ENCODE measurements at places on chromosomes 13 and 19. TPM values are rescaled to one million over a fixed set of nuclear protein-coding genes. Genes with fewer than 3 reads are reported as not detected.

Gene WDR87
- total RNA-seq = not detected

Gene IGFL1
- not detected for total RNA-seq

DNA sequence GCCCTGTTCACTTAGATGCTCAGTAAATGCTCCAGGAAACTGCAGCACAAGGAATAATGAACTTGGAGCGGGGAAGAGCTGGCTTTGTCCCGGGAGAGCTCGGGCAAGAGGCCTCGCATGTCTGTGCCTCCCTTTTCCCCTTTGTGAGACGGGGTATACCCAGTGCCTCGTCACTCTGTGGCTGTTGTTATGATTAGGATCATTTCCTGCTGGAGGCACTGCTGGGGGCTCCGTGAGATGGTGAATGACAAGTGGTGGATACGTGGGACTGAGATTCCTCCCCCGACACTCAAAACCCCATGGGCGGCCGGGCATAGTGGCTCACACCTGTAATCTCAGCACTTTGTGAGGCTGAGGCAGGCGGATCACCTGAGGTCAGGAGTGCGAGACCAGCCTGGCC is 1.1 kb upstream of the PLVAP start:
- peak; percentile 28 for DNase-seq

Gene SPTBN4
- 0.05 TPM for total RNA-seq

DNA sequence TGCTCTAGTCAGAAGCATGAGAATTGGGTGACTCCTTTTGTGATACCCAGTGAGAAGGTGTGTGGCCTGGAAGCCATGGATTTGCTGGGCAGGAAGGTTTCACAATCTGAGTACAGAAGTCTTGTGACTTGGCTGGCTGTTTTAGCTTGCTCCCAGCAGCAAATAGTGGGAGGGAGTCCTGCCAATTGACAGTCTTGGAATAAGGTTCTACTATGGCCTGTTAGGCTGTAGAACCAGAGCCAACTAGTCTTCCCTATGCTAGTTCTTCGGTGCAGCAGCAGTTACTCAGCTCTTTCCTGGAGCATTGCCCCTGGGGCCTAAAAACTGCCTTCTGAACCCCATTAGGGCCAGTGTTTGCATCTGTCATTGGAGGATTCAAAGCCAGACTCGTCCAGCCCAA is 1935.4 kb upstream of the PCDH20 start:
- DNase-seq = no peak

- no peak for DNase-seq
Observed at GRCh38 chr13:107808389-107808788, 406.9 kb downstream of the LIG4 start.

DNA sequence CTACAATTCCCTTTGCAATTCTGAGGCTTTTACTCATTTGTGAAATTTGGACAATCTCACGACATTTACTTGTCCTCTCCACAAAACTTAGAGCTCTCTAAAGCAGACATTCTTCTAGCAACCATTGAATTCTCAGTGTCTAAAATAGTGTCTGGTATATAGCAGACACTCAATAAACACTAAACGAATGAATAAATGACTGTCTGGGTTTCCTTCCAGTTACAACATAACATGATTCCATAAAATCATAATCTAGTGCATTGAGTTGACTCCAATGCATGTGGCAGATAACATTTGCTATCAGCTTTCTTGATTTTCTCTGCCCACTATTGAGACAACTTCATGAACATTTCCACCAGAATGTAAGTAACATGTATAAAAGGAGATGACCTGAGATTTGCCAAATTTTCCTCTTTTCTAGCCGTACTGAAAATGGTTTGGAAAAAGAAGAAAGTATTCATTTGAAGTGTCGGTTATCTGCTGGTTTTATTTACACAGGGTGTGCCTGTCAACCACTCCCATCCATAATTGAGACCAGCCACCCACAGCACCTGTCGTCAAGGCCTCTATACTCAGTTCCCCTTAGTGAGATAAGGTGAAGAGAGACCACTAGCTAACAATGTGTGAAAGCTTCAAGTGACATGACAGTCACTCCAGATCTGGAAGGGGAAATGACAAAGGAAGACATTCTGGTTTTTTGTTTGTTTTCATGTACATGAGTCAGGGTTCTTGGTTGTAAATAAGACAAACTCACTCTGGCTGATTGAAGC is 4.8 kb upstream of the SERP2 start:
- DNase-seq = no peak

DNA sequence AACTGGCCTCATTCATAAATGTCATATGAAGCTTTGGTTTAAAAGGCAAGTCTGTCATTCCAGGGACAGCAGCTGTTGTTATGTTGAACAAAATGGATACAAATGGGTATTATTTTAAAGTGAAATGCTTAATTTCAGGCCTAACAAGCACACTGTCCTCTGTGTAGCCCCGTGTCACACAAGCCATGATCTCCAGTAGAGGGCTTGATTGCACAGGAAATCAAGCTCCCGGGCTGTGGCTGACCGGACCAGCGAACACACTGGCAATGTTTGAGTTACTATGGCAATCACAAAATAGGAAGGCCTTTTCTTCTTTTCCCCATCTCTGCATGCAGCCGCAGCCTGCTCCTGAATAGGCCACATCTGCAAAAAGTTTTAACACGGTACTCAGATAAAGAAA is 64.0 kb upstream of the GSX1 start:
- peak; percentile 41 for DNase-seq

Gene COL4A1
- 1,882 TPM for total RNA-seq

DNA sequence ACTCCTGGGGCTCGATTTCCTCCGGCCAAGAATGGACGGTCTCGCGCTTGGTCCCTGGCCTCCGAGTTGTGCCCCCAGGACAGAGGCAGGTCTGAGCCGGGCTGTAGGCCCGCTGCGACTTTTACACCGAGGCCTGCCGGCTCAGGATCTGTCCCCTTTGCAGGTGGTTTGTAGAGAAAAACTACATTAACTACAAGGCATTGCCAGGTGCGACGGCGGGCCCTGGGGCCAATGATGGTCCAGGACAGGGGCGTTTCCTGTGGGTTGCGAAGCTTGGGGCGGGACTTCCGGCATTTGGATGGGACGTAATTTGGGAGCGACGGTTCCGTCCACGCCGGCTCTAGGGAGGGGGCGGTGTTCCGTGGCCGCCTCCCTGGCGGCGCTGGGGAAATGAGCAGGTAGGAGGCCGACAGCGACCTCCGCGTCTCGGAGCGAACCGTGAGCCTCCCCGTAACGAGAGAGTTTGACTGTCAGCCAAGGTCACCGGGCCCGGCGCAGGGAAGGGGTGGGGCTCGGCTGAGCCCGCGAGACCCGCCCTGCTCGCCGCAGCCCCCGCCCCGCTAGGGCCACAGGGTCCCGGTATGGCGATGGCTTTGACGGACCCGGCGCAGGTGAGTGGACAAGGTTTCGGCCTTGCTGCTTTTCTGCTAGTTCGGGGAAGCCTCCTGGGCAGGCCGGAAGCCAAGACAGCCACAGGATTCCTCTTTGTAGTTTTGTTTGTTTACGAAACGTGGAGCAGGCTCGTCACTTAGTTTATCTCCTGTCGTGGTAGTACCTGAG is at the start of gene ZNF805:
Gene ZNF805 (plus strand): TSS at position 322 of the 780 bp plus-strand sequence. CDS start 260 bp downstream, at position 582.
- peak; percentile 97 for DNase-seq

Gene ZNF729
- not detected for total RNA-seq

- no peak for DNase-seq
Observed at GRCh38 chr13:31069808-31070534, 91.7 kb downstream of the HSPH1 start.

DNA sequence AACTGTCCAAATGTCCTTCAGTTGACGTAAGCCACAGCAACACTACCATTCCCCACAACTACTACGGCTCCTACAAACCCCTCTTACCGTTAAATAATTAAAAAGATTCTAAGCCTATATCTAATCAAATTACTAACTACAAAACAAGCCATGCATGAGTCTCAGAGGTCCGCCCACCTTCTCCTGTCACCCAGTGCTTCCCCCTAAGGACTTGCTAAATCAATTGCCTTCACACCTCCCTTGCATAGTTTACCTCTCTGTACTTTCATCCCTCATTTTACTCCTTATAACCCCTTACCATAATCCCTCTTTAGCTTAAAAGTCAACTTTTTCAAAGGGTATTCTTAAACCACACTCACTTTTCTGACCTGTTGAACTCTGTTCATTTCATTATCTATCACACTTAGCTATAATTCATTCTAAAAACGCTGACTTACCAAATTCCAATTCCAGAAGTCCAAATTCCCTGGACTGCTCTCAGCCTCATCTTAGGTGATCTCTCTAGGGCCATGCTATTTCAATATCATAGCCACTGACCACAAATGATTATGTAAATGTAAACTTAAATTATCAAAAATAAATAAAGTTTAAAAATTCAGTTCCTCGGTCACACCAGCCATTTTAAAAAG is 187.8 kb downstream of the DIAPH3 start:
- DNase-seq = no peak

All from dermis blood vessel endothelial cell (primary cell).